ENCODE measurements at places on chromosomes 1 and 21. TPM values are rescaled to one million over a fixed set of nuclear protein-coding genes. Genes with fewer than 3 reads are reported as not detected.

GRCh38 chr1:221714227-221715152 is 27.4 kb downstream of the DUSP10 start:
- H3K4me1 ChIP-seq, result peaks cover 7% of the 10 kb centered on the region
- no peak overlapping the region for H3K4me3 ChIP-seq
- no peak overlapping the region for H3K27ac ChIP-seq

- H3K36me3 ChIP-seq, result no peaks in the 10 kb centered on the region
- no peaks in the 10 kb centered on the region for H3K4me1 ChIP-seq
- no peak overlapping the region for H3K4me3 ChIP-seq
- no peaks in the 10 kb centered on the region for H3K27me3 ChIP-seq
Observed at GRCh38 chr1:117286562-117286961, 75.8 kb upstream of the VTCN1 start.

DNA sequence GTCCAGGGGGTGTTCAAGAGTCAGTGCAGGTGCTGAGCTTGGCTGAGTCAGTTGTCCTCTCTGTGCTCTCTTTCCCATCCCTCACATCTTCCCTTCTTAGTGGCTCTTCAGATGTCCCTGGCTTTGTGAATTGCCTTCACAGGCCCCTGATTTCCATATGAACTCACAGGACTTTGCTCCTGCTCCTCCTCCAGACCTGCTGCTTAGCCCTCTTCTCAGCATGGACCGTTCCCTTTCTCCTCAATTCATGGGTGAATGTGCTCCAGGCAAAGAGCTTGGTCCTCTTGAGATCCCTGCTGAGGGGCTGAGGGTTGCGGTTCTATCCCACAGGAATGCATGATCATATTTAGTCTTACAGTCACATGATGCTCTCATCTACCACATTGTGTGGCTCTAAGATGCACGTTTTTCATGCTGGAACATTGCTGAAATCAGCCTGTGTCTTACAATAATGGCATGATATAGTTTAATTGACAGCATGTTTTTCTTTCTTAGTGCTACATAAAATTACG is 30.5 kb downstream of the CACNA1E start:
- no peak overlapping the region for H3K27ac ChIP-seq
- H3K4me3 ChIP-seq, result no peak overlapping the region
- H3K4me1 ChIP-seq, result no peaks in the 10 kb centered on the region
- no peaks in the 10 kb centered on the region for H3K27me3 ChIP-seq

DNA sequence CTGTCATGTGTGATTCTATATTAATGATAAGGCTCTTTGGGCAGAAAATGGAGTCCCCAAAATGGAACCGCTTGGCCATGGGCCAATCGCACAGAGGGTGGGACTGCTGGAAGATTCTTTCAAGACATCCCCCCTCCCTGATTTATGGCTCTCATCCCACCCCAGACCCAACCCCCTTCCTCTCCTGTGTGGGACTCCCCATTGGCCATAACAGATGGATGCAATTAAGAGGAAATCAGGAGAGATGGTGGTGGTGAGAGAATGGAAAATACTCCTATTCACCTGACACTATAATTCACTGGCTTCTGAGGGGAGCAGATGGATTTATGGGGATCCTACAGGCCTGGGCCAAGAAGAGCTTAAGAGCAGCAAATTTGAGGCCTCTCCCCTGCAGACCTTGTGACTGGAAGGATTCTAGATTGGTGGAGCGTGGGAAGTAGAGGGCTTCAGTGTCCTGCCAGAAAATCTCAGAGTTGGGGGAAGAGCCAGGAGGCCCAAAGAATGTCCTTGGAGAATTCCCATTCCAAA is 1.7 kb downstream of the IGFN1 start:
- H3K4me3 ChIP-seq, result no peak overlapping the region
- H3K27me3 ChIP-seq, result no peaks in the 10 kb centered on the region
- H3K4me1 ChIP-seq, result no peaks in the 10 kb centered on the region
- no peak for DNase-seq
- no peaks in the 10 kb centered on the region for H3K36me3 ChIP-seq

DNA sequence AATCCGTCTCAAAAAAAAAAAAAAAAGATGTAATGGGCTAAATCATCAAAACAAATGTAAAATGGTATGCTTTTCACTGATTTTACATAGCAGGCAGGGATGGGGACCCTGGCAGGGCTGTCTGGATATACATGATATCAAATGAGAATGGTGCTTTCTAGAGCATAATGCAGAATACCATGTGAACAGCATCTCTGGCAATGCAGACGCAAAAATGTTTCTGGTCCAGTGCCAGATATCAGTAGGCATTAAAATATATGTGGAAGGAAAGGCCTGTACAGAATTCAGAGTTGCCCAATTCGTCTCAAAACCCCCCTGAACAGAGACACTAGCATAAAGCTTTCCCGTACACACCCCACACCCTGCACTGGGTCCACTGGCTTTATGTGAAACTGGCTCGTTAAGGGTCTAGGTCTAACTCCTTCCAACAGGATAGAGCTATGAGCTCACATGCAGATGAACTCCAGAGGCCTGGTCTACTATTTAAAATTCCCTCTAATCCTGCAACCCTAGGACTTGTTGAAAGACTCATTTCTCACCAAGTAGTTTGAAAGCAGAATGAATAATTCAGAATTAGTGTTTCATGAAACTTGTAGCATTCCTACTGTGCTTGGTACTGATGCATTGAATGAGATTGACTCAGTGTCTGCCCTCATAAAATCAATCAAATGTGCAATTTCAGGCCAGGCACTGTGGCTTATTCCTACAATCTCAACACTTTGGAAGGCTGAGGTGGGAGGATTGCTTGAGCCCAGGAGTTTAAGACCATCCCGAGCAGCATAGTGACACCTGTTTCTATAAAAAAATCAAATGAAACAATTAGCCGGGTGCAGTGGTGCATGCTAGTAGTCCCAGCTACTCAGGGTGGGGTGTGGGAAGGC is 2.6 kb upstream of the MYSM1 start:
- no peak overlapping the region for H3K27ac ChIP-seq
- no peak for DNase-seq
- H3K4me3 ChIP-seq, result no peak overlapping the region
- H3K4me1 ChIP-seq, result no peaks in the 10 kb centered on the region

GRCh38 chr21:34956416-34957316 is 92.4 kb downstream of the RUNX1 start:
- H3K4me3 ChIP-seq, result no peak overlapping the region
- H3K27me3 ChIP-seq, result peaks cover 3% of the 10 kb centered on the region
- no peaks in the 10 kb centered on the region for H3K4me1 ChIP-seq
- no peak for DNase-seq

HEYL gene
- 26.3 TPM for total RNA-seq

MYBPH gene
- total RNA-seq, result not detected

SIPA1L2 gene
- total RNA-seq, result 27.6 TPM

EXTL2 gene
- 14.3 TPM for total RNA-seq

PPP1R12B gene
- total RNA-seq, result 595 TPM
